ENCODE measurements at places on chromosomes 13 and 19.

GRCh38 chr19:51407511-51408131 lies 9.8 kb downstream of the SIGLEC10 start:
- DNase-seq: no peak

DNA sequence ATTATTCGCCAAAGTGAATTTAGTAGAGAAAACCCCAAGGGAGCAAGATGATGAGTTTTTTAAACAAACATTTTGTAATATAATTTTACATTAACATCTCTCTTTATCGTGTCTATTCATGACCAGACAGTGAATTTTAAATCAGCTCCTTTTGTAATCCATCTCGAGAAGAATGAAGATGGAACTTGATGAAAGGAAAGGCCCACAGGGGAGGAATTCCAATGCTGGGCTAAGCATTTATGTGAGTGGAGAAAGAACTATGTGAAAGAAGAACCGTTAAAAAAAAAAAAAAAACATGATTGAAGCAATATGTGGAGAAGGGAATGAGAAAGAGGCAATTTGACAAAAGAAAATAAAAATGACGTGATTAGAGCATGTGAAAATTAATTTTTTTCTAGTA lies 170.6 kb downstream of the KCTD12 start:
- no peak for DNase-seq

GRCh38 chr13:91722267-91722884 lies 324.0 kb downstream of the GPC5 start:
- DNase-seq: no peak

GRCh38 chr19:40608240-40608621 lies 7.1 kb downstream of the LTBP4 start:
- no peak for DNase-seq

DNA sequence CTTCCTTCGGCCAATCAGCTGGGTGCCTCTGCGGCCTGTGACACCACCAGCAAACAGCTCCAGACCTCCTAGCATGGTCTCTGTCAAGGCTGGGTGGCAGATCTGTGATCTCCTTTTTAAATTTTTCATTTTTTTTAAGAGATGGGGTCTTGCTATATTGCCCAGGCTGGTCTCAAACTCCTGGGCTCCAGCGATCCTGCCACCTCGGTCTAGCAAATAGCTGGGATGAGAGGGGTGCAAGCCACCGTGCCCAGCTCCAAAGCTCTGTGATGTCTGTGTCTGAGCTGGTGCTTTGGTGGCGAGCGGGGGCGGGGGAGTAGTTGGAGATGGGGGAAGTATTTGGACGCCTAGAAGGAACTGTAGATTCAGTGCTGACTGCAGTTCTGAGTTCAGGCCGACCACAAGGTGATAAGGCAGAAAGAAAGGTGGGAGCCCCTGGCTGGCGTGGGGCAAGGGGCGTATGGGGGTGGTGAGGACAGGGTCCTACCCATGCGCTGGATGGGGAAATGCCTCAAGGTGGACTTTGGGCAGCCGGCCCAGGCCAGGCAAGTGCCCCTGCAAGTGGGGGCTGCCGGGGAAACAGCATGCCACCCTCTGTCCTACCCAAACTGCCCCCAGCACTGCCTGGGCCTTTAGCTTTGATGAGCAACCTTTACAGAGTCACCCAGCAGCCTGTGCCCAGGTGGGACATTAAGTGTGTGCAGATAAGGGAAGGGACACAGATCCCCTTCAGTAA lies 5.5 kb downstream of the DPP9 start:
- no peak for DNase-seq

- no peak for DNase-seq
These were observed 802 bp upstream of the FREM2 start for GRCh38 chr13:38685974-38686576.

GRCh38 chr13:85853161-85853894 lies 54.1 kb upstream of the SLITRK6 start:
- DNase-seq: peak; percentile 7

DNA sequence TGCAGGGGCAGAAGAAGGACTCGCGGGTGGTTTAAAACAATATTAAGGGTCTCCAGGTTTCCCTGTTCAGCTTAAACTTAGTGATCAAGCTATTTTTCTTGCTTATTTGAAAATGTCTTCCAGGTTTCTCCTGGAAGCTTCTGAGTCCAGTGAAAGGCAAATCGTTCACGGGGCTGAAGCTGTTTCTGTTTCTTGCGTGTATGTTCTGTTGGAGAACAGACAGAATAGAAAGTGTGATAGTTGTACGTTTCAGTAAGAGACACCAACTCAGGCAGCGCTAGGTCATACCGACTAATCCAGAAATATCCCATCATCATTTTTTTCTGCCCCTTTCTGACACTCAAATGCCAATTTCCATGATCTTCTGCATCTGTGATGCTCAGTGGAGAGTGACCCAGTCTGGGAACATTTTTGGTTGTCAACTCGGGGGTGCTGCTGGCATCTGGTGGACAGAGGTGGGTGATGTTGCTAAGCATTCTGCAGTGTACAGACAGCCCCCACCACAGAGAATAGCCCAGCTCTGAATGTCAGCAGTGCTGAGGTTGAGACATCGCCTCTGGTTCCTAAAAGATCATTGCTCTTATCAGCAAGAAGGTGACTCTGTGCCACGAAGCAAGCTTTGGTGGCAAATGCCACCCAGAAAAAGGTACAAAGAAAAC lies 4.3 kb downstream of the KLF2 start:
- DNase-seq: no peak

GRCh38 chr13:40476175-40476958 lies 190.1 kb downstream of the FOXO1 start:
- DNase-seq: no peak

GRCh38 chr13:98368019-98368418 lies 190.9 kb upstream of the RNF113B start:
- DNase-seq: no peak

GRCh38 chr19:11767633-11768133 lies 883 bp downstream of the ZNF441 start:
- peak; percentile 88 for DNase-seq

DNA sequence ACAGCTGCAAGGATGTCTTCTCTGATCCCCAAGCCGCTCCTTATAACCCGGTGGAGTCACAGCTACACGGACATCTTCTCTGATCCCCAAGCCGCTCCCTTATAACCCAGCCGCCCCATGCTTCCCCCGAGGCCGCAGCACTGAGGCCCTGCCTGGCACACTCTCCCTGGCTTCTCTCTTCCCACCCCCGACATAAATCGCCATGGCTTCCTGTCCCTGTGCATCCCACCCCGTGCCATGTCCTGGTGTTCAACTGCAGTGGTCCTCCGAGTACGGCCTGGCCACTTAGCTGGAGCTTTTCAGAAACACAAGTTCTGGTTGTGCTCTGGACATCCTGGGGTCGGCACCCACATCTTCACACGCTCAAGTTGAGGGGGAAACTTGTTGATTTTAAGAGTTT lies 60.4 kb downstream of the RASA3 start:
- no peak for DNase-seq

DNA sequence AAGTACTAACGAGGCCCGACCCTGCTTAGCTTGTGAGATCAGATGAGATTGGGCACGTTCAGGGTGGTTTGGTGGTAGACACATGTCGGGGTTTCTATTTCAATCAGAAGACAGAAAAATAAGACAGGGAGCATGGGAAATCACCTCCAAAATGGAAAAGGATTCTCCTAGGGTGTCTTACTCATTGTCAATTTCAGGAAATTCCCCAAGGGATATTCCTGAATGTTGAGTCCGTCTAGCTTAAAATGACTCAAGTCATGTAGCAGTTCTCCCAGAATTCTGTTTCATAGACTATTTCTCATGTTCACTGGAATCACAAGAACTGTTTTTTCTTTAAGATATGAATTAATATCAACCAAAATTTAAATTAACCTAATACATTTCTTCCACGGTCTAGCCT lies 380.1 kb downstream of the EFNB2 start:
- DNase-seq: no peak

DNA sequence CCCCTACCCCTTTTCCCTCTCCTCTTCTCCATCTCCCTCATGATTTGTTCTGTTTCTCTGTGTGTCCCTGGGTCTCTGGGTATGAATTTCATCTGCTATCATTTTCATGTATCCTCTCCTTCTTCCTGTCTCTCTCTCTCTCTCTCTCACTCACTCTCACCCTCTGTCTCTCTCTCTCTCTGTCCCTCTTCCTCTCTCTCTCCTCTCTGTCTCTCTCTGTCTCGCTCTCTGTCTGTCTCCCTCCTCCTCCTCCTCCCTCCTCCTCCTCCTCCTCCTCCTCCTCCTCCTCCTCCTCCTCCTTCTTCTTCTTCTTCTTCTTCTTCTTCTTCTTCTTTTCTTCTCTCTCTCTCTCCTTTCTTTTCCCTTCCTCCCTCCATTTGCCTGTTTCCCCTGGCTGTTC lies 3.3 kb upstream of the CACNG7 start:
- no peak for DNase-seq

GRCh38 chr19:45245826-45246225 lies 619 bp upstream of the EXOC3L2 start:
- DNase-seq: no peak

DNA sequence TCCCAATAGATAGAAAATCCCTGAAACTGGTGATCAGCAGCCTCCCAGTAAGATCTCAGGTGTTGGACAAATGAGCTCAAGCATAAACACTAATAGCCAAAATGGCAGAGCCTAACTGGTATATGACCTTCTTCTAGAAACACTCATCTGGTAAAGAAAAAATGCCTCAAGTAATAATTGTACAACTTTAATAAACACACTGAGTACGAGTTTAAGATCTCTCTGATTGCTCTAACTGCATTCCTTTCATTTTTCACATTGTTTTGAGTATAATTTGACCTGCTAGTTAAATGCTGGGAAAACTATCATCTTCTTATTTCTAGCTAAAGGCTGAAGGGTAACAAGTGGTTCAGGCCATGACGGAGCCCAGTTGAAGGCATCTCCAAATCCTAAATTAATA lies 2009.5 kb upstream of the PCDH20 start:
- DNase-seq: no peak

GRCh38 chr13:77029436-77029835 lies 2.5 kb upstream of the FBXL3 start:
- no peak for DNase-seq

GRCh38 chr13:60627071-60627686 lies 230.2 kb downstream of the TDRD3 start:
- no peak for DNase-seq

- no peak for DNase-seq
These were observed 859.0 kb upstream of the SLITRK1 start for GRCh38 chr13:84741253-84741652.

DNA sequence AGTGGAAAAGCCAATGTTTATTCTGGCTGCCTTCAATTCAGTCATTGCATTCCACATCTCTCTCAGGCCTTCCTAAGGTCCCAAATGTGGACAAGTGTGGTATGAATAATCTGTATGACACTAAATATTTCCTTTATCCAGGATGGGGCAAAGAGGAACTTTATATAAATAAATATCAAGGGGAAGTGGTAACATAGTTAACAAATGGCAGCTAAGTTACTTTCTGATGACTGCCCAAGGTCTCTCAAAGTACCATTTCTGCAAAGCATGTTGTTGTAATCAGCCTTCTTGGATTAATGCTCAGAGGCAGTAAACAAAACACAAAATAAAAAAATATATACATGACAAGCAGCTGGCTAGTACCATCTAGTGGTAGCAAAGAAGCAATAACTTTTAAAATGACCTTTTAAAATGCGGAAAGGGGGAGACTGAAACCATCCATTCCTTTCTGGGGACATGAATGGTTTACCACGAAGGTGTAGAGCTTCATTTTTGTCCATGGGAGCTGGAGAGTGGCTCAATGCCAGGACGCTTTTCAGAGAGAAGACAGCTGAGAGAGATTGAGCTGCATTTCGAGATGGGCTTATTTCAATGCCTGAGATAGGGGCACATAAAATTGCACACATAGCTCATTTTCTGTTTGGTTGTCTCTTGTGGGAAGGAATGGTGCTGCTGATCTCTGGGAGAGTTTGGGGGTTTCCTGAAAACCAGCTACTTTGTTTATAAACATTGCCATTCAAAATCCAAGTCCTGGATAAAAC lies 259.2 kb downstream of the RFC3 start:
- no peak for DNase-seq

- no peak for DNase-seq
These were observed 27.4 kb downstream of the LAMP1 start for GRCh38 chr13:113324398-113324797.

GRCh38 chr13:60258349-60258748 lies 94.6 kb upstream of the DIAPH3 start:
- no peak for DNase-seq

DNA sequence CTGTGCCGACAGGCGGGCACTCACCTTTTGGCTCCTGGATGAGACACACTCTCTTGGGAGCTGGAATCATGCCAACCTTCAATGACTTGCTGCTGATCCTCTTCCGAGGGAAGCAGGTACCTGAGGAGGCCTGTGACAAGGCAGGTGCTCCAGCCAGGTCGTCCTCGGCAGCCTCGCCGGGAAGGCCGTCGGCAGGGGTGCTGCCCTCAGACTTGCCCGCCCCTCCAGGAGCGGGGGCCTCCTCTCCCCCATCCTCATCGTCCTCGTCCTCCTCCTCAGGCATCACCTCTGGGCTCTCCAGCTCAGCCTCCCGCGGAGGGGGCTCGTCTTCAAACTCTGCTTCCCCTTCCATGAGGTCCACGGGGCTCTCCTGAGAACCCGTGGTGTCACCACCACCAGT lies 29.2 kb downstream of the SUGP2 start:
- DNase-seq: no peak

- no peak for DNase-seq
These were observed 35.2 kb upstream of the CPB2 start for GRCh38 chr13:46140044-46140443.

- peak; percentile 93 for DNase-seq
These were observed 47.0 kb upstream of the PNMA8B start for GRCh38 chr19:46542428-46543230.

DNA sequence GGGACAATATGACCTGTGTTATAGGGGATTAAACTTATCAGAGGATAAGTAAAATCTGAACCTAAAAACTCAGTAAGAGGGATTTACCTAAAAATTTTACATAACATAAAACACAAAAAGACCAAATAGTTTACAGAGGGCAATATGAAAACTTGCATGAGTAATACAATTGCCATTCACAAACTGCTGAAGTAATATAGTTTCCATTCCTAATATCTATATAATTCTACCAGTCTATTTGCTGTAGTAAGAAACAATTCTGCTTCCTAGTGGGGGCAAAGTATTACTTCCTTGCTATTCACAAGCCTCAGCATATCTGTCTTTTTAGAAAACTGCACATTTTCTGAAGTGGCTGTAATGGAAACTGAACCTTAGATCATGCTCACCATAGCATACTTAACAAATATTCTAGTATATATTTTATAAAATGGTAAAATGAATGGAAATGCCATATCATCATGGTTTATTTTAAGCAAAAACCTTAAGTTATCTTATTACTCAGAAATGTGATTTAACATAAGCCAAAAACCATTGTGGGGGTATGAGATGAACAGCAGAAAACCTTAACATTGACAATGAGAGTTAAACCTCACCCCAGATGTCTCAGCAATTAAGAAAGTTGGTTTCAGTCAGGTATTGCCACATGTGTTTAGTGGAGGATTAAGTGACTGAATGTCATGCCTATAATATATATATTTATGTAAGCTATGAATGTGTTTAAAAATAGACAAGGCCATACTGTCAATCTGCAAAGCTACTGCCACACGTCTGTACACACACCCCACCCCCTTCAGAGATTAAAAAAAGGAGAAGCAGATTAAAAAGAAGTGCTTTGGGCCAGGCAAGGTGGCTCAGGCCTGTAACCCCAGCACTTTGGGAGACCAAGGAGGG lies 136.8 kb downstream of the MIPEP start:
- DNase-seq: no peak

All from pancreas (tissue), 10 donors.